ENCODE measurements at places on chromosomes 16 and 17.
A peak's percentile ranks its signal among the peaks of the same experiment; 100 is the strongest.

- DNase-seq = no peak
Measured at GRCh38 chr17:55168958-55169687, 95.6 kb upstream of the HLF start.

DNA sequence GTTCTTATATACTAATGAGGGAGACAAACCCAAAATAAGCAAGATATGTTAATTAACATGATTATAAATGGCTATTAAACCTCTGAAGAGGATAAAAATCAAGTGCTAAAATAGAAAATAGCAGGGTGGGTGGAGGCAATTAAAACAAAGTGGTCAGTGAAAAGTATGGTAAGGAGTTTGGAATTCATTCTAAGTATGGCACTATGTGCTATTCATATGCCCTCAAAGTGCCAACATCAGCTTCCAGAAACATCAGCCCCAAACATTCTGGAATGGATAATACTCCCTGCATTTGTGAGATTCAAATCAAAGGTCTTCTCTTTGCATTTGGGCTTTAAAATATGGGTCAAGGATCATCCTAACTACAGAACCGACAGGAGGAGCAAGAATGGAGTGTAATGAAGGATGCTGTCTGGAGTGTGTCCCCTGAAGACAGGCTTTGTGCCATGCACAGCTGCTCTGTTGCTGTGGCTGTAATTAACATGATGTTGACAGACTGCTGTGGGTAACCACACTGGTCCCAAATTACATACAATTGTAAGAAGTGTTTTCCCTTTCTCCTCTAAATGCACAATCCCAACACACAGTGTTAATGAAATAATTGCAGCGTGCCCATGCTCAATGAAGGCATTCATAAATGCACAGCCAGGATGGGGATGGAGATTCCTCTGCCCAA is 93.1 kb downstream of the VAT1L start:
- DNase-seq = no peak

GRCh38 chr17:36645422-36645821 is 44.0 kb downstream of the MRM1 start:
- DNase-seq = no peak

DNA sequence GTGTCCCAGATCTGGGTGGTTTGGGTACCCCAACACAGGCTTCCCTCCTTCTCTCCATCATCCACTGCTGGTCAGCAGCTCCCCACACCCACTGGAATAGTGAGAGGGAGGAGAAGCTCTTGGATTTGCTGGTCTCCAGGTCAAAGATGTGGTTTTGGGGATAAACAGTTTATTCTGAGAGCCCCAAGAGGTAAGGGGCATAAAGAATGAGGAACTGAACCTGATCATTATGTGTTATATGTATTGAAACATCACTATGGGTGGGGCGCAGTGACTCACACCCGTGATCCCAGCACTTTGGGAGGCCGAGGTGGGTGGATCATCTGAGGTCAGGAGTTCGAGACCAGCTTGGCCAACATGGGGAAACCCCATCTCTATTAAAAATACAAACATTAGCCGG is 3.9 kb downstream of the DPEP2 start:
- DNase-seq = no peak

DNA sequence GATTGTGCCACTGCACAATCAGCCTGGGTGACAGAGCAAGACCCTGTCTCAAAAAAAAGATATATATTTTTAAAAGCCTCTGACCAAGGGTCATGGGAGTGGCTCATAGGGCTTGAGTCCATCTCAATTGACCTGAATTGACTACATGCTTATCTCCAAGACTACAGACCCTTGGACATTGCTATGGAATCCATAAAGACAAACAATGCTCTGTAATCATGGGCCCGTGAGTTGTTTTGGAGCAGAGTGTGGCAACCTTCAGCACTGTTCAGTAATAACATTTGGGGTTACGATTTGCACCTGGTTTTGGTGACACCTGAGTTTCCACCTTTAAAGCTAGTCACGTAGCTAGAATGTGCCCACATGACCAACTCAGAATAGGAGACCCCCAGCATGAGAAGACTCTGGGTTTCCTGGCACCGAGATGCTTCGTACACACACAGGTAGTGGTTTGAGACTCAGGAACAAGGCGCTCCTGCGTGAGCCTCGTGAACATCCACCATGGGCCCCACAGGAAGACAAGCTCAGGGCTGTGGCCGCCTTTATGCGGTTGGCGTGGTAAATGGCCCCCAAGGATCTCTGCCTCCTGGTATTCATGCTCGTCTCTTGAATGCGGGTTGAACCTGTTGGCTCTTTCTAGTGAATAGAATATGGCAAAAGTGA is 66.6 kb upstream of the RPH3AL start:
- no peak for DNase-seq

DNA sequence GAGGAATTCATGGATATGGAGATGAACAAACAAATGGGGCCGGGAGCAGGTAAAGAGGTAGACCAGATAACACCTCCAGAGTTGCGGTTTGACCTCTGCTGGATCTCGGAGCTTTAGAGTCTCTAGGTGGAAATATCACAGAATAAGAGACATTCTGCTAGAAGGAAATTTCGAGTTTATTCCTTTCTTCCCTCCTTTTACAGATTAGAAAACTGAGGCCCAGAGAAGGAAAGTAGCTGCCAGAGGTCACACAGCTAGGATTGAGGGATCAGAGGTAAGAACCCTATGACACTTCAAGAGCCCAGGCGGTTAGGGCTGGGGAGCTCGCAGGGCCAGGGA is 7.7 kb upstream of the COL1A1 start:
- DNase-seq = no peak

DNA sequence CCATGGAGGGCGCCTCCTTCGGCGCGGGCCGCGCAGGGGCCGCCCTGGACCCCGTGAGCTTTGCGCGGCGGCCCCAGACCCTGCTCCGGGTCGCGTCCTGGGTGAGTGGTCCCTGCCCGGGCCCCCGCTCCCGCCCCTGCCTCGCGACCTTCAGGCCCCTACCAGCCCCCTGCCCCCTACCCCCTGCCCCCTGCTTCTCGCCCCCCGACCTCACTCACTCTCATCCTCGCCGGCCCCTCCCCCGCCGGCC is 256 bp downstream of the SYNGR3 start:
- DNase-seq = no peak

DNA sequence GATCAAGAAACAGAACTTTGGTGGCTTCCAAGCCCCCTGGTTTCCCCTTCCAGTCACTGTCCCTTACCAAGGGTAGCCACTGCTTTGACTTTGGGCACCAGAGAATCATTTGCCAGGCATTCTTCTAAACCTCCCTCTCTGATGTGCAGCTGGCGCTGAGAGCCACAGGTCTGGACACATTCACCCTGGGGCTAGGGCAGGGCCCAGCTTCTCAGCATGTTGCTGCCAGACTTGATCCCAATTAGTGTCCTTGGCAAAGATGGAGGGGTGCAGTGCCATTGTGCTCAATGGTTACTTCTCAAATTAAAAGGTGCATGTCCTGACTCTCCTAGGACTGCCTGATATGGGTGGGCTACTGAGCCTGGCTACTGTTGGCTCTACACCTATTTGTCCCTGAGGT is 7.6 kb upstream of the SLC47A2 start:
- peak; percentile 89 for DNase-seq

DNA sequence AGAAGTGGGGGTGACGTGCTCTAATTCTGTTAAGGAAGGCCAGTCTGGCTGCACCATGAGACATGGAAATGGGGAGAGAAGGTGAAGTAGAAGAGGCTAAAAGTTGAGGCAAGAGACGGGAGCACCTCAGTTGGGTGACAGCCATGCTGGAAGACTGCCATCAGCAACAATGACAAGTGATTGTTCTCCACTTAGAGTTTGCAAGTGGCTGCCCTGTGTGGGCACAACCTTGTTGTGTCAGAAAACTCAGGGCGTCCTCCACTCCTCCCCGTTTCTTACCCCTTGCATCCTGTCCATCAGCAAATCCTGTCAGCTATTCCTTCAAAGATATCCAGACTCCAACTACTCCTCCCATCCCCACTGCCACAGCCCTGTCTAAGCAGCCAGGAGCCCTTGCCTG is 17.6 kb downstream of the CES1 start:
- no peak for DNase-seq

GRCh38 chr17:60887614-60888028 is 210.0 kb downstream of the BCAS3 start:
- no peak for DNase-seq

- no peak for DNase-seq
Measured at GRCh38 chr17:77963441-77963840, 4.9 kb downstream of the TNRC6C start.

DNA sequence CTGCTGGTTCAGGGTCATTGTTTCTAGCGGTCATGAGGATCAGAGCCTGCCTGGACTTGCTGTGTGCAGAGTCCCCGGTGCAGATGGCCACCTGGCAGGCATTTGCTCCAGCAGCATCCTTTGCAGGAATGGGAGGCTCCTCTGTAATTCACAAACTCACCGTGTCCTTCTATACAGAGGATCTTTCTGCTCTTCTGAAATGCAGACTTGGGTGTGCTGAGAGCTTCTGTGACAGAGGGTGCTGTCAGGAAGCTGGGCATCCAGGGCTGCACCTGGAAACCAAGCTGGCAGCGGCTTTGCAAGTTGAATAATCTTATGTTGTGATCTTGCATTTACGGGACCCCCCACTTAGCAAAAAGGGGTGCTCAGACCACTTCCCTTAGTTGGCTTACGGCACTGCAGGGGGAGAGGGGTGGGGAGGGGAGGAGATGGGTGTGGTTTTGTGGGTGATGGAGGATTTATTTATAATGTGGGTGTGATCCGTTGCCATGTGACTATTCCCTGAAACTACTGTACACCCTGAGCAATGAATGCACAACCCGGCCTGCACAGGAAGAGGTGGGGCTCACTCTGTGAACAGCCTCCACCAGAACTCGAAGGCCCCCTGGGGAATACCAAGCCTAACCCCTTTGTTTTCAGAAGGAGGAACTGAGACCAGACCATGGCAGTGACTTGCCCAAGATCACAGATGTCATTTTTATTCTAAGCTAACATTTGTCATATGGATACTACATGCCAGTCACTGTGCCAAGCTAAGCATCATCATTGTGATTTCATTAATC is 178.3 kb downstream of the PRKCB start:
- peak; percentile 8 for DNase-seq

- no peak for DNase-seq
Measured at GRCh38 chr17:27423651-27424050, 32.6 kb upstream of the KSR1 start.

GRCh38 chr17:74231928-74232907 is 18.8 kb downstream of the TTYH2 start:
- DNase-seq = no peak

- no peak for DNase-seq
Measured at GRCh38 chr16:49452108-49452507, 78.5 kb downstream of the C16orf78 start.

DNA sequence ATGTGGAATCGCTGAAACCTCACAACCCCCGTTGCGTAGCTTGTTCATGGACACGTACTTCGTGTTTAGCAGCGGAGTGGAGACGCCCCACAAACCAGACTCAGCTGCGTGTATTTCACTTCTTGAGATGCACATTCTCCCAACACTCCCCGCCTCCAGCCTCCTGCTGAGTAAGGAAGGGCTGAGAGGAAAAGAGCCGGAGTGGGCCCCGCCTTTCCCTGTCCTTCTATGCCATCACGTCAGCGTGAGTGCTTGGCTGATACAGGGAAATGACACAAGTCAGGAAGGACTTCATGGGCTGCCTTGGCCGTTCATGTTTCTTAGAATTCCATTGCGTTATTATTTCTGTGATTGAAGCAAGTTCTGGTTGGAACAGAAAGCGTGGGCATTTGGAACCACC is 68.6 kb upstream of the CBX4 start:
- no peak for DNase-seq

DNA sequence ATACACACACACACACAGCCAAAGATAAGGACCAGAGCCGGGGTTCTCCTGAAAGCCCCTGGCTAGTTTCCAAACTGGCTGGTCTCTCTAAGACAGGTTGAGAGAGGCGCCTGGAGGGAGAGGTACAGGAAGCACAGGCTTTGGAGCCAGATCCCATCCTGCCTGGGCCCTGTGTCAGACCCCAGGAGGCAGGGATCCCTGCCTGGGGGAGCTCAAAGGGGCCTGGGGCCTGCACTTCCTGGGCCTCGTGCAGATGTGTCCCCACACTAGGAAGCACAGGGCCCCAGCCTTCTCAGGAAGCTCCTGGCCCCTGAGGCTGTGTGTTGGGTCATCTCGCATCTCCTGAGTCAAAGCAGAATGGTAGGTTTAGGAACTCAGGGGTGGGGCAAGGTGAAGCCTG is 16.0 kb downstream of the SLC5A10 start:
- DNase-seq = peak; percentile 69

DNA sequence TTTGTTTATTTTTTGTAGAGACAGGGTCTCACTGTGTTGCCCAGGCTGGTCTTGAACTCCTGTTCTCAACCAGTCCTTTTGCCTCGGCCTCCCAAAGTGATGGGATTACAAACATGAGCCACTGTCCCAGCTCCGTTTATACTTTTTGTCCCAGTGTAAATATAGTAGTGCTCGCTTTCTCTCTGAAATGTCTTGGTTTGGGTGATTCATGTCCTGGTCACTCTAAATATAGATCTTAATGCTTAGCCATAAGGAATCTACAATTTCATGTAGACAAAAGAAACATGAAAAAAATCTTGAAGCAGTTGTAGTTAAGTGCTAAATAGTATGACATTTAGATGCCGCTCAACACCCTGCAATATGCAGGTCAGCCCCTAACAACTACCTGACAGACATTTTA is 126.9 kb downstream of the KATNIP start:
- DNase-seq = no peak

DNA sequence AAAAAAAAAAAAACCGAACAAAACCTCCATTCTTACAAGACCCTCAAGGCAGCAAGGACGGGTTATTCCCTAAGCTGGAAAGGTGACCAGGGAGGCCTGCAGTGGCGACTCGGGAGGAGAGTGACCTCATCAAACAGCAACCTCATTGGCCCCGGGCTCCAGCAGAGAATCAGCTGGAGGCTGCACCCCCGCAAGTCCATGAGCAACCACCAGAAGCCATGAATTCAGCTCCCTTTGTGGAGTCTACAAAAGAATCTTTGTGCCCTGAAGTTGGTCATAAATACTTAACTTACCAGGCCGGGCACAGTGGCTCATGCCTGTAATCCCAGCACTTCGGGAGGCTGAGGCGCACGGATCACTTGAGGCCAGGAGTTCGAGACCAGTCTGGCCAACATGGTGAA is 80.9 kb upstream of the CREBBP start:
- no peak for DNase-seq

GRCh38 chr16:8958344-8959167 is 5.2 kb downstream of the USP7 start:
- no peak for DNase-seq

GRCh38 chr16:8048433-8048832 is 541.9 kb downstream of the TMEM114 start:
- no peak for DNase-seq

GRCh38 chr17:82215095-82215971 is 2.7 kb upstream of the CCDC57 start:
- DNase-seq = no peak

GRCh38 chr16:7088711-7089110 is 243.9 kb upstream of the RBFOX1 start:
- no peak for DNase-seq

- DNase-seq = peak; percentile 73
Measured at GRCh38 chr17:78112518-78113471, 15.8 kb downstream of the TMC6 start.

DNA sequence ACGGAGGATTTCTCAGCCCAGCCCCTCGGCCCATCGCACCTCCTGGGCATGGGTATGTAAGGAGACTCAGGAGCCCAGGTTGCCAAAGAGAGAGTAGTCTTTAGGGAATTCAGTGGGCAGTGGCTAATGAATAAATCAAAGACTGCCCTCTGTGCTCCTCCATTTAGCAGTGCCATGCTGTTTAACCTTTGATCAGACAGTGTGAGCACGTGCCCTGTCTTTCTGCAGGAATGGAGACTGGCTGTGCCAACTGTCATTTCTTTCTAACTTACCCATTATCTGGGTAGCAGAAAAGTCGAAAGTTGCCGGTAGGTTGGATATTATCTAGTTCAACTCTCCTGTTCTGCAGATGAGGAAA is 62.4 kb downstream of the CDRT4 start:
- no peak for DNase-seq

GRCh38 chr17:51261024-51261963 is 948 bp downstream of the UTP18 start:
- DNase-seq = peak; percentile 6

All from RWPE1 (cell line).